ENCODE measurements at places on chromosomes 1 and 21.

- DNase-seq, result no peak
Observed at GRCh38 chr1:226988334-226988666, 48.2 kb downstream of the COQ8A start.

DNA sequence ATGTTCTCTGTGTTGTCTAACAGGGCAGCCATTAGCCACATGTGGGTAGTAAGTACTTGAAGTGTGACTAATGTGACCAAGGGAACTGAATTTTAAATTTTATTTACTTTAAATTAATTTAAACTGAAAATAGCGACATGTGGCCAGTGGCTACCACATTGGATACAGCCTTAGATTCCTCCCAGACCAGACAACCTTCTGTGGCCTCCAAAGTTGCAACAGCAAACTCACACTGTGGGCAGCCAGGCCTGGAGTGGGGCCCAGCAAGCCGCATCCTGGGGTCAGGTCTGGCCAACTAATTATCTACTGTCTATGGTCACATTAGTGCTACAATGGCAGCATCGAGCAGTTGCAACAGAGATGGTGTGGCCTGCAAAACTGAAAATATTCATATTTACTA, 11.7 kb downstream of the EIF2D start:
- no peak for DNase-seq

- no peak for DNase-seq
Observed at GRCh38 chr21:29938776-29939103, 1.1 kb downstream of the GRIK1 start.

DNA sequence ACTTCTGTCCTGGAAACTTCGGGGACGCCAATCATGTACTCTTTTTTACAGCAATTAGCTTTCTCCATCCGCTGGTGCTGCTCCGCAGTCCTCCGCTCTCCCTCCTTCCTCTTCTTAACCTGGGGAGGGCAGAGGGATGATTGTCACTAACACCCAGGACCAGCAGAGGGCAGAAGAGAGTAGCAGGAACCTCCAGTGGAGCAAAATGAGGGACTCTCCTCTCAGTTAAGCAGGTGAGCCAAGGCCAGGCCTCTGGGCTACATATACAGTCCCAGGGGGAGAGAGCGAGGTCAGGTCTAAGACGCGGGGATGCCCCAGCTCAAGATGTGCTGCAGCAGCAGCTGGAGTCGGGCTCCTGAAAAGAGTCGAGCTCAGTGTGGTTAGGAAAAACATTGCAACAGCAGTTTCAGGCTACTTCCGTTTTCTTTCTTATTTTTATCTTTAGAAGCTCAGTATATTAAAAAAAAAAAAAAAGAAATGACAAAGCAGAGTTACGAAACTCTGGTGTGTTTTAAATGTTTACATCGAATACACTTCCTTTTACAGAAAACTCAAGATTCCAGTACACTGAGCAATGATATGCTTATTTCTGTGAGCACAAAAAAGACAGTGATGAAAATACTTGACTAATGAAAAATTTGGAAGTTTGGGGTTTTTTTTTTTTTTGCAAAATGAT, 25.7 kb upstream of the NLRP3 start:
- DNase-seq, result peak; percentile 82

DNA sequence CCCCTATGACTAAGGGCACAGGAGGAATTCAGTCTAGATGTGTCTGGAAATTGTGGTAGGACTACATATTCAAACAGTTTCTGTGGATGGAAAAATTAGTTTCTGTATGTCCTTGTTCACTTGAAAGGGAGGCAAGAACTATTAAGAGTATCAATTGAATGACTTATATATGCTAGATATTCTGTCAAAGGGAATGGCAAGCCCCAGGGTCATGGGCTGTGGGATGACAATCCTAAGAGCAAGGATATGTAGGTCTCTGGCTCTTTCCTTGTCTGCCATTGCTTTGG, 383.5 kb upstream of the B3GALT2 start:
- DNase-seq, result no peak

GRCh38 chr1:40187399-40187798, 26.2 kb downstream of the RLF start:
- no peak for DNase-seq

GRCh38 chr1:171138980-171139379, 46.1 kb upstream of the FMO2 start:
- no peak for DNase-seq

- DNase-seq, result no peak
Observed at GRCh38 chr1:55124470-55124869, 85.1 kb downstream of the PCSK9 start.
